Sigmoid colon (tissue), 7 donors: ENCODE measurements at places on chromosomes 2 and 18. TPM values are rescaled to one million over a fixed set of nuclear protein-coding genes. Genes with fewer than 3 reads are reported as not detected.

GRCh38 chr2:170163411-170164065, 14.4 kb upstream of the MYO3B start:
- H3K4me3 ChIP-seq = no peak overlapping the region
- no peak overlapping the region for H3K27ac ChIP-seq
- no peaks in the 10 kb centered on the region for H3K27me3 ChIP-seq
- DNase-seq = no peak

VWA3B gene
- total RNA-seq = not detected

DNA sequence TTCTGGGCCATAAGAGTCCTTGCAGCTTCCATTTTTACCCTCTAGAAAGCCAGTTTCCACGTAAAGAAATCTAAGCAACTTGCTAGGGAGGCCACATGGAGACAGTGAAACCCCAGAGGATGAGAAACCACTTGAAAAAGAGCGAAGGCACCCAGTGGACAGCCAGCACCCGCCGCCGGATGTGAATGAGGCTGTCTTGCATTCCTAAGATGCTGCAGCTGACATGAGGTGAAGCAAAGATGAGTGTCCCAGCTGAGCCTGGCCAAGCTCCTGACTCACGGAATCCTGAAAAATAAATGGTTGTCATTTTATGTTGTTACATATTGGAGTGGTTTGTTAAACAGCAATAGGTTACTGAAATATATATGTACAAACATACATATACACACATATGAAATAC, 65.9 kb upstream of the STPG4 start:
- H3K27me3 ChIP-seq = no peaks in the 10 kb centered on the region
- no peak overlapping the region for H3K27ac ChIP-seq
- no peak overlapping the region for H3K4me3 ChIP-seq
- H3K4me1 ChIP-seq = no peaks in the 10 kb centered on the region
- no peak for DNase-seq

GRCh38 chr2:150605664-150606063, 118.2 kb upstream of the RND3 start:
- peaks cover 27% of the 10 kb centered on the region for H3K4me1 ChIP-seq
- no peak overlapping the region for H3K27ac ChIP-seq
- H3K4me3 ChIP-seq = no peak overlapping the region

GRCh38 chr2:60441800-60442199, 111.7 kb downstream of the BCL11A start:
- H3K4me3 ChIP-seq = no peak overlapping the region
- H3K36me3 ChIP-seq = no peaks in the 10 kb centered on the region
- no peaks in the 10 kb centered on the region for H3K27me3 ChIP-seq
- H3K4me1 ChIP-seq = no peaks in the 10 kb centered on the region
- no peak overlapping the region for H3K27ac ChIP-seq

GRCh38 chr2:98438190-98439133, 6.2 kb upstream of the INPP4A start:
- H3K4me1 ChIP-seq = no peaks in the 10 kb centered on the region
- no peak overlapping the region for H3K4me3 ChIP-seq
- no peak for DNase-seq
- no peak overlapping the region for H3K27ac ChIP-seq

SIX3 gene
- total RNA-seq = not detected

SP9 gene
- not detected for total RNA-seq

PID1 gene
- 67.3 TPM for total RNA-seq

DNA sequence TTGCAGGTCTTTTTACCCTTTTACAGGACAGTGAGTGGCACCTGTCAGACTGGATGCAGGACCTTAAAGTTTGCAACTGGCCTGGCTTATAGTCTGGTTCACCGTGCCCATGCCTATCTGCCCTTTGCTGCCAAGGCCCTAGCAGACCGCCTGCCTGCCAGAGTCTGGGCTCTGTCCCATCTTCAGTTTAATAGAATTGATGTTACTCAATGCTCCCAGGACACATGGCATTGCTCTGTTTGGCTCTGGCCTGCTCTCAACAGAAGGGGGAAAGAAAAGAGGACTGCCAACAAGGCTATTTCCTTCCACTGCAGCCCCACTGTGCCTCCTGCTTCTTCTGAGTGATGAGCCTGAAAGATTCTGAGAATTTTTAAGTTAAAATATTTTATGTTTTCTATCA, 25.6 kb upstream of the TMEM178A start:
- DNase-seq = peak; percentile 69
- H3K36me3 ChIP-seq = no peaks in the 10 kb centered on the region
- H3K27ac ChIP-seq = no peak overlapping the region
- peaks cover 21% of the 10 kb centered on the region for H3K4me1 ChIP-seq
- H3K27me3 ChIP-seq = no peaks in the 10 kb centered on the region
